ENCODE measurements at places on chromosomes 1 and 21. TPM values are rescaled to one million over a fixed set of nuclear protein-coding genes. Genes with fewer than 3 reads are reported as not detected.

- DNase-seq: no peak
Measured at GRCh38 chr1:100320311-100321099, 31.8 kb upstream of the CDC14A start.

GRCh38 chr1:173038875-173039554, 11.7 kb downstream of the TNFSF18 start:
- no peak for DNase-seq

GRCh38 chr1:211527006-211527405, 35.0 kb upstream of the RD3 start:
- no peak for DNase-seq

Gene FCRL2
- not detected for total RNA-seq
